ENCODE measurements at places on chromosomes 4 and X.

- no peak for DNase-seq
These were observed 30.3 kb downstream of the CXCL13 start for GRCh38 chr4:77635876-77636275.

DNA sequence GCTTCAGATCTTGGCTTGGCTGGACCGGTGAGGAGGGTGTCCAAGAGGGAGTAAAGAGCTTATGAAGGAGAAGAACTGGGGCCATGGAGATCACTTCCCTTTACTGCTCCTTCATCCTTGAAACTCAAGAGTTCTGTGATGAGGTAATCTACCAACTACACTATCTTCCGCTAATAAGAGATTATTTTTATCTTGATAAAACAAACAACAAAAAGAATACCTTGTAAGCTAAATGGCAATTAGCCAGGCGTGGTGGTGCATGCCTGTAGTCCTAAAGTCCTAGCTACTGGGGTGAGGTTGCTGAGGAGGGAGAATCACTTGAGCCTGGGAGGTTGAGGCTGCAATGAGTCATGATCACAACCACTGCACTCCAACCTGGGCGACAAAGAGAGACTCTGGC lies 47.4 kb downstream of the HAUS3 start:
- DNase-seq, result no peak

GRCh38 chrX:44068043-44068442 lies 94.9 kb upstream of the NDP start:
- DNase-seq, result no peak

DNA sequence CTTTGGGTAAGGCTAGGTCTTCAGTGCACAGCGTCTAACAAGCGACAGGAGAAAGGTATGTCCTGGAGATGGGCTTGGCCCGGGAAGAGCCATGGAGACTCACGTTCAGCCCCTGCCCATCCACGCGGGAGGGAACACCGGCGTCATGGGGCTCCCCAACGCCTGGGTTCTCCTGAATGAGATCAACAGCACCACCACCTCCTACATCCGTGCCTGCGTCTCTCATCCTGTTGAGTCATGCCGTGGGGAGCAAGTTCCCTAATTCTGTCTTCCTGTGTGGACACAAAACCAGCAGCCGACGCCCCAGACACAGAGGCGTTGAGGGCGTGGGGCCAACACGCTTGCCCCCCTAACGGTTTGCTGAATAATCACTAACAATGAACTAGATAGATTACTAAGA lies 20.1 kb upstream of the IL3RA start:
- DNase-seq, result peak; percentile 43

DNA sequence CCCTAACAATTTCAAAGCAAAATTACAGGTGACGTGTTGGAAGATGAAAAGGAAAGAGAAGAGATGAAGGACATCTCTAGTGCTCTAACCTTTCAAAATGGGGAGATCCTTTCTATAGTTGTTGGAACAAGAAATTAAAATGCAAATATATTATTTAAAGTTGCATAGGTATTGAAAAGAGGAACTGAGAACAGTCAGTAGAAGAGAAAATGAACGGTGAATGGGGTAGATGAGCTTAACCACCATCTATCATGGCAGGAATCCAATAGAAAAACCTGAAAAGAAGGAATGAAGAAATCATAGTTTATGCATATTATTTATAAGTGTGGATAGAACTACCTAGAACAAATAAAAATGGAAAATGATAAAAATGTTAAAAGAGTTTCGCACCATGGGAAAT lies 42.0 kb downstream of the ANXA5 start:
- no peak for DNase-seq

GRCh38 chrX:41561045-41561444 lies 113.9 kb downstream of the NYX start:
- peak; percentile 39 for DNase-seq

- DNase-seq, result no peak
These were observed 14.7 kb downstream of the RTL9 start for GRCh38 chrX:110373310-110373709.

DNA sequence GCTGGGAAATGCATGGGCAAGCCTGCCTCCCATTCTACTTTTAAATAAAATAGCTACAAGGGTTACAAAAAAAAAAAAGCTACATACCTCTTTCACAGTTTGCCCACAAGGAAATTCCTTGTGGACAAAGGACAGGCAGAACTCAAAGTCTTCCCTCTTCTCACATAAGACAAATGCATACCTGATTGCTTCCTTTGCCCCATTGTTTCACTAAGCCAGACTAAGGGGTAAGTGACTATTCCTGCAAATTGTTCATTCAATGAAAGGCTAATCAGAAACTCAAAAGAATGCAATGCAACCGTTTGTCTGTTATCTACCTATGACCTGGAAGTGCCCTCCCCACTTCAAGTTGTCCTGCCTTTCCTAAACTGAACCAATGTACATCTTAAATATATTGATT lies 780.6 kb downstream of the FAM133A start:
- DNase-seq, result no peak

Measured in stimulated activated CD4-positive, alpha-beta T cell treated with anti-CD3 and anti-CD28 coated beads, Interleukin-15, amount 100 ng/mL, for 24 hours (primary cell).